ENCODE measurements at places on chromosomes 12 and 14.

DNA sequence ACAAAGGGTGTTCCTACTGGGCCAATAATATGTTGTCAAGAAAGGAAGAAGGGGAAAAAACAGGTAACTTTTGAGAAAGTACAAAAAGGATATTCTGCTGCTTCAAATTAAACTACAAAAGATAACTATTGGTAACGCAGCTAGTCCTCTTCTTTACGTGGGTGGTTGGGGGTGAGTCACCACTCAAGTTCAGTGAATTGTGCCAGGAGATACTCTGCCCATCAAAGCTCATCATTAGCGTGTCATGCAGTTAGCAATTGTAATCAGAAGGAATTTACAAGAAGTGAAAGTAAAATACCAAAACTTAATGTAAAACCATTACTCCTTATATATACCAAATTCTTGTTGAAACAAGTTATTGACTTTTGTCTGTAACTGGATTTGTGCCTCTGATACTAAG is 342.0 kb downstream of the NPAS3 start:
- no peak for DNase-seq

GRCh38 chr12:102958073-102958829 is 777 bp downstream of the ASCL1 start:
- no peak for DNase-seq

GRCh38 chr12:110741341-110742095 is 1.2 kb downstream of the PPP1CC start:
- peak; percentile 25 for DNase-seq

DNA sequence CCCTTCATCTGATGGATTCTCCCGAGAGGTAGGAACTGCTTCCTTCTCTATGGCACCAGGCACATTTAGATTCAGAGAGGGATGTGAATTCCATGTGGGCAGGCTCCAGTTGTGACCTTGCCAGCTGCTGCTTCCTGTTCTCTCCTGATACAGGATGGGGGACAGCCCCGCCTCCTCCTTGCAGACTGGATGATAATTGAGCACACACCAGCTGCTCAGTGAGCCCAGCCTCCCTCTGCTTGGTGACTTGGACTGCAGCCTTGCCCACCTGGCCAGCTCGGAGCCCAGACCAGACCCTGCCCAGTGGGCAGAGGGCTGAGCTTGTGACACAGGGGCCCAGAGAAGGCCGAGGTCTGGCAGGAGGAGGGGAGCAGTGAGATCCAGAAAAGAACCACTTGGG is 90.2 kb downstream of the CALM1 start:
- DNase-seq: no peak

DNA sequence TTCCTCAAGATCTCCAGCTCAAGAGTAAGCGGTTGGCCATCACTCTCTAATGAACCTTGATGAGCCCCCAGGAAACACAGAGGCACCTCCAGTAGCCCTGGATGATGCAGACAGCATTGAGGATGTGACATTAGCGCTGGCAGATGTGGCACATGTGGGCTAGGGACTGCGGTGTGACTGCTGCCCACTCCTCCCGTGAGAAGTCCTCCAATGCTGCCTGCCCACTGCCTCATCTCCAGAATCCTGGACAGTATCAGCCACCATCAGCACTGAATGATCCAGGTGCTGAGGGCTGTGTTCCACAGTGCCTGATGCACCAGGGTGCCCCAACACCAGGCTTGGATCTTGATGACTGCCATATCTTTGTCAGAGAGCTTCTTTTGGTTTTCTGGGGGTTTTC is 412.6 kb downstream of the TMEM117 start:
- no peak for DNase-seq

DNA sequence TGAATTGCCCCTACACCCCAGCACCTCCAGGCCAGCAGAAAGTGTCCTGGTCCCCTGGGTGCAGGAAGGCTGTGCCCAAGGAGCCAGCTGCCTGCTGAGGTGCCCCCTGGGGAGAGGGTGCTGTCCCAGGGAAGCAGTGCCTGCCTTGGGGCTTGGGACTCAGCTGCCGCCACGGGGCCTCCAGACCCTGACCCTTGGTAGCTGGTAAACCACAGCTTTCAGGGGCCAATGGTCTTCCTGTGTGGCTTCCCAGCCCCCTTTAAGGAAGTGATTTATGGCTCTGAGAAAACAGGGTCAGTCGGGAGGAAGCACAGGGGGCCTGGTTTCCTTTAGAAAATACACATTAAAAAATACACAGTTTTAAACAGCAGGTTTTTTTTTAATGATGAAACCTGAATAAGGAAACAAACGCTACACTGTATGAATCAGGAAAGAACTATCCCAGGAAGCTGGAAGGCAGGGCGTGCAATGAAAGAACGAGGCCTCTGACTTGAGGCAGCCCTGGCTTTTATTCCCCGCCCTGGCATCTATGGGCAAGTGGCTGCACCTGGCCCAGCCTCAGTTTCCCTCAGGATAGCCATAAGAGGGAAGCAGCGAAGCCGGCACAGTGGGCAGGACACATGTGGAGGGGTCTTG is 40.6 kb upstream of the EML1 start:
- no peak for DNase-seq

GRCh38 chr12:4331221-4331620 is 10.2 kb downstream of the TIGAR start:
- DNase-seq: no peak

DNA sequence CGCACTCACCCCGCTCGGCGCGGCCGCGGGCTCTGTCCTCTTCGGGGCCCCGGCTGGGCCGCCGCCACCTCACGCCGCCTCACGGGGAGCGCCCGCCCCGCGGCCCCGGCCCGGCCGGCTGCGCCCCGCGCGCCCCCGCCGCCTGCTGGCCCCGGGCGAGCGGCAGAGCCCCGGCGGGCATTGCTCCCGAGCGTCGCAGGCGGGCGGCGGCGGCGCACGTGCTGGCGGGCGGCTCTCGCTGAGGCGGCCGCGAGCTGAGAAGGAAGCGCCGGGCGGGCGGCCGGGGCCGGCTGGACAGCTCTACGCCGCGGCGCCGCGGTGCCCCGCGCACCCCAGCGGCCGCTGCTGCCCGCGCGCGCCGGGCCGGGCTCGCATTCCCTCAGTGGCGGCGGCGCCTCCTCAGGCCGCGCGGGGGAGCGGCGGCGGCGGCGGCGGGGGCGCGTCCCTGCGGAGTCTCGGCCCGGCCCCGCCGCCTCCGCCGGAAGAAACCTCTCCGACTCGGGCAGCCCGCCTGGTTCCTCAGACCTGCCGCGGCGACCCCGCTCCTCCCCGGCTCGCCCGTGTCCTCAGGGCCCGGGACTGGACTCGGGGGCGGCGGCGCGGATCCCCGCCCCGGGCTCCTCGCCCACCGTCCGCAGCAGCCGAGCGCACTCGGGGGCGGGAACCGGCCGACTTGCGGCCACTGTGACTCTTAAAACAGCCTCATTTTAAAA is at the start of gene PITPNM2:
Gene PITPNM2 (minus strand): TSS at position 347 of the 713 bp plus-strand sequence. CDS start 116,500 bp downstream, outside the sequence.
- DNase-seq: peak; percentile 66

GRCh38 chr12:65539023-65539422 is 260.5 kb downstream of the MSRB3 start:
- DNase-seq: no peak

DNA sequence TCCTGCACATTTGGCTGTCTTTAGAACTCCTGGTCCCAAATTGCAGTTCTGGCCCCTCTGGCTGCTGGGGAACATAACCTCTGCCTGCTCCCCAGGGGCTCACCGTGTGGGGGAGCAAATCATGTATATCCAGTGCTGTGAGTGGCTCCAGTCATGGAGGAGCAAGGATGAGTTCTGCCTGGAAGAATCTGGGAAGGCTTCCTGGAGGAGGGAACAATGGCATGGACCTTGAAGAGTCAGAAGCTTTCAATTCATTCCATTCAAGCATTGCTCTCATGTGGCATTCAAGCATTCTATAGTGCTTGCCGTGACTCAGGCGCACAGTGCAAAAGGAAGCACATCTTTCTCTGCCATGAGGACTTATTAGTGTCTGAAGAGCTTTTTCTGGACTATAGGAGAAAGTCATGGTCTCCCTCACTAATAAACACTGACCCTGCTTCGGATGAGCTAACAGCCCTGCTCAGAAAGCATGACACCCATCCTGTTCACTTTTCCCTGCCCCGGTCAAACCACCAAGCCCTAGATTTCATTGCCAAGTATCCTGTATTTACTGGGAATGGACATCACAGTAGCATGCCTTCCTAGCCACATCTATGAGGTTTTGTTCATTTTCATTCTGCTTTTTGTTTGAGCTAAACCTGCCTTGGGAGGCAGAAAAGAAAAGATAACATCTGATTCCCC is 3.5 kb downstream of the IFI27 start:
- DNase-seq: no peak

GRCh38 chr14:61434311-61434710 is 112.9 kb downstream of the PRKCH start:
- no peak for DNase-seq
